ENCODE measurements at places on chromosomes 2 and 18.

DNA sequence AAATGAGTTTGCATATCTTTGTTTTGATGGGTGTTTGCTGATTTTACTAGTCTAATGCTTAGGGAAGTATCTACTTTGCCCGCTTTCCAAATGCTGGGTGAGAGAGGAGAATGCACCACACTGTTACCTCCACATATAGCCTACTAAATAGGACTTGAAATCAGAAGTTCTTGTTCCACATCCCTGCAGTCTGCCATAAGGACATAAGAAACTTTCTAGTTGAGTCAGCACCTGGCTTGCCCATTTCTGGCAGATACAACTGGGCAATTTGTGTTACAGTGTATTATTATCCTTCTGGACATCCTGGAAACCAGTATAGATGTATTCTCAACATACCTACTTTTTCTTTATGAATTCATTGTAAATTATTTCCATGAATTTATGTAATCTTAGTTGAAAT lies 29.5 kb downstream of the ANXA4 start:
- no peak for DNase-seq

GRCh38 chr18:61882296-61883004 lies 10.4 kb downstream of the RNF152 start:
- DNase-seq: no peak

GRCh38 chr18:49893036-49893435 lies 79.7 kb upstream of the ACAA2 start:
- no peak for DNase-seq

DNA sequence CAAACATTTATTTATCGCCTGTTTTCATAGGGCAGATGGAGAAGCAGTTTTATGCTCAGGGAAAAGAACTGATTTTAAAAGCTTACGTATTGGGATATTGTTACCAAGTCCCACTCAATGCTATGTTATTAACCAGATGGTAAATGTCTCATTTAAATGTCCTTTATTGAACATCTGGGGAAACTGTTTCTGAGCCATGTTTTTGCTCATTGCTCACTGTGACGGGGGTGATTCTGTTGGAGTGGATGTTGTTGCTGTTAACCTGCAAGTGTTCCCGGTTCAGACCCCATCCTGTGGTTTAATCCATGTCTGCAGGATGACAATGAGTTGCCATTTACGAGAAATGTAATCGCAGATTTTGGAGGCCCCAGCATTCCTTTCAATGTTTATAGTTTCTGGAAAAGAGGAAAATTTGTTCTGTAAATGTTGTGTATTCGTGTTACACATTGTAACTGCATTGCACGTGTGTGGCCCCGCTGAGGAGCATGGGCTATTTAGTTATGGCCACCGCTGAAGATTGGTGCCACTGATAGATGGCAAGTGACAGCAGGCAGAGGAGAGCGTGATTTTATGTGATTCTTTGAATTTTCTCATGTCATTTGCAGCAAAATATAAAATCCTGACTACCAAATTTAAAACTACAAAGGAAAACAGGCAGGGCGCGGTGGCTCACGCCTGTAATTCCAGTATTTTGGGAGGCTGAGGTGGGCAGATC lies 174.8 kb upstream of the COPS8 start:
- DNase-seq: no peak

- DNase-seq: no peak
Measured at GRCh38 chr2:105802587-105802986, 57.9 kb downstream of the NCK2 start.
